ENCODE measurements at places on chromosomes 7 and 10.
A peak's percentile ranks its signal among the peaks of the same experiment; 100 is the strongest.

DNA sequence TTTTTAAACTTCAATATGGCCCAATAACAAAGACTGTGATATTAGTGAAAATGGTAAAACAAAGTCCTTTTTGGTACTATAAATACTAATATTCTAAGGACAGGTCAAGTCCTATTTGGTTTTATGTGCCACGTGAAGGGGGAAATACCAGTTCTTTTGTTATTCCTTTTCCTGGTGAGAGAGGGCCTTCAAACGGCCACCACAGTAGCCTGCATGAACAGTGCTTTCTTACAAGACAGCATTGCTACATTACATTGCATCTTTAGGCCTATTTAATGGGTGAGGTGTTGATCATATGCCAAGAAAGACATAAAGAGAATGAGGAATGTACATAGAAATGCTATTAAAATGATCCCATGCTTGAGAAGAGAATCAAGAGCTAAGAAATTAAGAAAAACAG lies 214.8 kb downstream of the LRRTM3 start:
- no peak for DNase-seq

GRCh38 chr10:13338390-13339110 lies 9.5 kb downstream of the SEPHS1 start:
- peak; percentile 83 for DNase-seq

GRCh38 chr7:149497467-149498261 lies at the start of gene ZNF746:
ZNF746 (minus strand) TSS chr7:149497809; CDS start chr7:149497536, 273 bp downstream.
- DNase-seq, result peak; percentile 48

- no peak for DNase-seq
Observed at GRCh38 chr10:62618054-62618453, 186.5 kb upstream of the ADO start.

DNA sequence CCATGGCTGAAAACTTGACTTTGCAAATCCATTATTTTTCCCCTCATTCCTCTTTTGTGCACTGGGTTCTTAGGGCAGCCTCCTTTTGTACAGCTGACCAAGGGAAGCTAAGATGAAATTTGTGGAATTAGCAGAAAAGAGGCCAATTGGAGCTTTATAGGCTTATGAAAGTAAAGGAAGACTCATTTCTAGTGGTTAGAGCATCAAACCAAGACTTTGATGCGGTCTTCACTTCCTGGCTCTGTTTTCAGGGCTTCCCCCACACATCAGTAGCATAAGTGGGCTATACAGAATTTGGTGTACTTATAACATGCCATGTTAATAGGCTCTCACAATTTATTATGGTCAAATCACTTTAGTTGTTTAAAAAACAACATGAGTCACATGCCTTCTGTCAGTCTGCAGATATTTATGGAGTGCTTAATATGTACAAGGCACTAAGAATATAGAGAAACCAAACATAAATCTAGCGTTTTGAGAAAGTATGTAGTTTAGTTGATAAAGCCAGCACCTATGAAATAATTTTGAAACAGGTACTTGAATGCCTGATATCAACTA lies 5.7 kb downstream of the AUTS2 start:
- DNase-seq, result no peak

GRCh38 chr7:37645282-37646050 lies 38.1 kb upstream of the GPR141 start:
- DNase-seq, result no peak

DNA sequence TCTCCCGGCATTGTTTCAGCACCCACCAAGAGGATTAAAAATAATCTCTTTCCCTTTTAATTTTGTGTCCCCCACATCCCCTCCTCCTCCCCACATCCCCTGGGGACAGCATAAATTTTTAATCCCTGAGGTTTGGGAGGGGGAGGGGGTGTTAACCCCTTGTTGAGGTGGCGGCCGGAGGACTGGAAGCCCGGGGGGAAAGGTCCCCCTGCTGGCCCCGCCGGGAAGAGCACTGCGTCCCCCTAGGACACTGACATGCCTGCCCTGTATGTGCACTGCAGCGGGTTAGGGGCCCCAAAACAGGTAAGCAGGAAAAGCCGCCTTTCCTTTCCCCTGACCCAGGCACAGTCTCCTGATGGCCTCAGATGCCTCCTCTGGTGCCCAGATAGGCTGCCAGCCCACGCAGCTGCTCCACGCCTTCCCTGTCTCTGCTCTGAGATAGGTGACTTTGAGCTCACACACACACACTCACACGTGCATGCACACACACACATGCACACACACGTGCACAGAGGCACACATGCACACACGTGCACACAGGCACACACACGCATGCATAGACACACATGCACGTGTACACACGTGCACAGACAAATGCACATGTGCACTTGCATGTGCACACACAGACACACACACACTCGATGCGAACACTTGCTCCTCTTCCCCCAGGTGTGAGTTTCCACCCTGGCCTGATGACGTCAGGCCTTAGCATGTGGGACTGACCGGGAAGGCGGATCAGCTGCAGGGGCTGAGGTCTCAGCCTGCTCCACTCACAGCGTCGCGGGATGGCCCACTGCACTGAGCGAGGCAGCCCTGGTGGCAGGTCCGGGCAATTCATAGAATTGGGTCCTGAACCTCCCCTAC lies 12.3 kb downstream of the CNPY1 start:
- no peak for DNase-seq

GRCh38 chr7:21620054-21620453 lies 77.2 kb downstream of the DNAH11 start:
- no peak for DNase-seq

DNA sequence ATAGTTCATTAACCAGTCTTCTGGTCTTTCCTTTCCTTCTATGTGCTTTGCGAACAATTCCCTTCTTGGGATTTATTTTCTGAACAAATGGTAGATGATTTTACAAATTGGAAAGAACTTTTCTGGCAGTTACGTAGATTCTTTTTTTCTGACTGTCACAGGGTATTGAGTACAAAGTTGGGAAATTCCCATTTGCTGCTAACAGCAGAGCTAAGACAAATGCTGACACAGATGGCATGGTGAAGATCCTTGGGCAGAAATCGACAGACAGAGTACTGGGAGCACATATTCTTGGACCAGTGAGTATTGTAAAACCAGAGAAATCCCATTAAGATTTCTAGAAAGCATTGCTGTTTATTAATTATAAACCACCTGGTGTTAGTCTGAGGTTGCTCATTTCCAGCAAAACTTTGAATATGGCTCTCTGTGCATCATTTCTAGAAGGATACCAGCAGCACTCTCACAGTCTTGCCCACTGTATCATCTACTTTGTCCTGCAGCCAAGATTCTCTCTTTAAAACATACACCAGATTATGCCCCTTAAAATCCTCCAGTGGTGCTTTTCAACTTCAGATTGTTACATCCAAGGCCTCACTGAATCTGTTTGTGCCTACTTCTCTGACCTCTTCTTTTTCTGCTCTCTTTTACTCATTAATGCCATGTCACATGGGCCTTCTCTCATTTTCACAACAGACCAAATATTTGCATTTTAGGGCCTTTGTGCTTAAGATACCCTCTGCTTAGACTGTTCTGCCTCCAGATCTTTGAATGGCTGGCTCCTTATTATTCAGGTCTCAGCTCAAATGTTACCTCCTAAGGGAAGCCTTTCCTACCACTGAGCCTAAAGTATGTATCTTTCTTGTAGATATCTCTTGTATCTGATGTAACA lies 27.0 kb downstream of the DLD start:
- no peak for DNase-seq

GRCh38 chr7:8147760-8148463 lies 114.1 kb downstream of the ICA1 start:
- no peak for DNase-seq

DNA sequence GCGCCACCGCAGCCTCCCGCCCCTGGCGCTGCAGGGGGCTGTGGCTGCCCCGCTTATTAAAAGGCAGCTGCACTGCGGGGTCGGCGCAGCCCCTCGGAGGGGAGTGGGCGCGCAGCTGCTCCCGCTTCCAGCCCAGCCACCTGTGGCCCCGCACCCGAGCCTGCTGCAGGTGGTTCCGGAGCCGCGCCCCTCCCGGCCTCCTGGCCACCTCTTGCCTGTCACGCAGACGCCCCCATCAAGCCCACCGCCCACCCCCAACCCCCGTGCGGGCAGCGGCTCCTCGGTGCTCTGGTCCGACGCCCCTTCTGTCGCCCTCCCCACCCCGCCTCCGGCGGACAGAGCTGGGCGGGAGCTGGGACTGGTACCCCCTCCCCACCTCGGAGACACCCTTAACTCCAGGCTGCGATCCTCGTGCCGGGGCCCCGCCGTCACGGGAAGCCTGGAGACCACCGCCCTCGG lies 549 bp downstream of the CALY start:
- no peak for DNase-seq

- DNase-seq, result no peak
Observed at GRCh38 chr7:57328457-57328856, 121.5 kb upstream of the ZNF716 start.

Measured in fibroblast of skin of left biceps (primary cell).